ENCODE measurements at places on chromosomes 6 and 20.

DNA sequence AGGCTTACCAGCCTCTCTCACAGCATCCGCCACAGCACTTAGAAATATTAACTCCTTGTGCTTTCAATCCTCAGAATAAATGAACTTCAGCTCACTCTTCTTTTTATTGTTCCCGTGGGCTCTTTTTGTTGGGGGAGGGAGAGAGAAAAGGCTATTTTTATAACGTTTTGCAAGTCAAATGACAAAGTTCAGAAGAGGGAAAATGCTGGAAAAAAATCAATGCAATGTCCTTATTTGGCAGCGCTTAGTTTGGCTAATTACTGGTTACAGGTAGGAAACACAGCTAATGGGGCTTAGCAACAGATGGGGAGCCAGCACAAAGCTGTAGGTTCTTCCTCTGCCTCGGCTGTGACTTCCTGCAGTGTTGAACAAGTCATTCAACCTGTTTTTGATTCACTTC is 1067.0 kb upstream of the MAP3K7 start:
- no peak for DNase-seq

DNA sequence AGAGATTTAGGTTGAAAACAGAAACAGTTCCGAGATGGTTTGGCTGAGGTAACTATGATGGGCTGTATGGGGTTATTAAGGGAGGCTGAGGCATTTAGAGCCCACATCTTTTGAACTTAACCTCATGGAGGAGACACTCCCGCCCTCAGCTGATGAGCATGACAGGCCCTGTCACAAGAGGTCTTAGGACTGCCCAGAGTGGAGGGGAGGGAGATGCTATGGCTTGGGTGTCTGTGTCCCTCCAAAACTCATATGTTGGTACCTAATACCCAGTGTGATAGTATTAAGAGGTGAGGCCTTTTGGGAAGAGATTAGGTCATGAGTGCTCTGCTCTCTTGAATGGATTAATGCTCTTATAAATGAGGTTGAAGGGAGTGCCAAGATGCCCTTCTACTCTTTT is 126.6 kb downstream of the CDC5L start:
- DNase-seq = no peak

GRCh38 chr6:158040051-158040803 is 58.6 kb downstream of the SYNJ2 start:
- DNase-seq = no peak

GRCh38 chr6:134689177-134689576 is 260.7 kb downstream of the ALDH8A1 start:
- DNase-seq = no peak

DNA sequence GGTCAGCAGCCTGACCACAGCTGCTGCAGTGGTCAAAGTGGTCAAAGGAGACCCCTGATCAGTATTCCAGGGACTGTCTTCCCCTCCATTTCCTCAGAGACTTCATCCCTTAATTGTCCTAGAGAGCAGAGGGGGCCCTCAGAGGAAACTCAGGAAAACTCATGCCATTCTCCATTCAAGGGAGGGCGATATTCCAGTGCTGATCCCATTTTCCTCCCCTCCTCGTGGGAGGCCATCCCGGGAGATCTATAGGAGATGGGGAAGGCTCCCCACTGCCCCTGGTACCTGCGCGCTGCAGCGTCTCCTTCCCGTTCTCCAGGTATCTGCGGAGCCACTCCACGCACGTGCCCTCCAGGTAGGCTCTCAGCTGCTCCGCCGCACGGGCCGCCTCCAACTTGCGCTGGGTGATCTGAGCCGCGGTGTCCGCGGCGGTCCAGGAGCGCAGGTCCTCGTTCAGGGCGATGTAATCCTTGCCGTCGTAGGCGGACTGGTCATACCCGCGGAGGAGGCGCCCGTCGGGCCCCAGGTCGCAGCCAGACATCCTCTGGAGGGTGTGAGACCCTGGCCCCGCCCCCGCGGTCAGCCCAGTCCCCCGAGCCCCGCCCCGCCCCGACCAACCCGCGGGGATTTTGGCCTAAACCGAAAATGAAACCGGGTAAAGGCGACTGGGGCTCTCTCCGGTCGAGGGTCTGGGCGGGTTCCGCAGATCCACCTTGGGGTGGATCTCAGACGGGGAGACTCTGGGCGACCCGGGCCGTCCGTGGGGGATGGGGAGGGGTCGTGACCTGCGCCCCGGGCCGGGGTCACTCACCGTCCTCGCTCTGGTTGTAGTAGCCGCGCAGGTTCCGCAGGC is 878 bp downstream of the HLA-C start:
- DNase-seq = no peak

- no peak for DNase-seq
Measured at GRCh38 chr20:58556961-58557360, 41.8 kb upstream of the APCDD1L start.

DNA sequence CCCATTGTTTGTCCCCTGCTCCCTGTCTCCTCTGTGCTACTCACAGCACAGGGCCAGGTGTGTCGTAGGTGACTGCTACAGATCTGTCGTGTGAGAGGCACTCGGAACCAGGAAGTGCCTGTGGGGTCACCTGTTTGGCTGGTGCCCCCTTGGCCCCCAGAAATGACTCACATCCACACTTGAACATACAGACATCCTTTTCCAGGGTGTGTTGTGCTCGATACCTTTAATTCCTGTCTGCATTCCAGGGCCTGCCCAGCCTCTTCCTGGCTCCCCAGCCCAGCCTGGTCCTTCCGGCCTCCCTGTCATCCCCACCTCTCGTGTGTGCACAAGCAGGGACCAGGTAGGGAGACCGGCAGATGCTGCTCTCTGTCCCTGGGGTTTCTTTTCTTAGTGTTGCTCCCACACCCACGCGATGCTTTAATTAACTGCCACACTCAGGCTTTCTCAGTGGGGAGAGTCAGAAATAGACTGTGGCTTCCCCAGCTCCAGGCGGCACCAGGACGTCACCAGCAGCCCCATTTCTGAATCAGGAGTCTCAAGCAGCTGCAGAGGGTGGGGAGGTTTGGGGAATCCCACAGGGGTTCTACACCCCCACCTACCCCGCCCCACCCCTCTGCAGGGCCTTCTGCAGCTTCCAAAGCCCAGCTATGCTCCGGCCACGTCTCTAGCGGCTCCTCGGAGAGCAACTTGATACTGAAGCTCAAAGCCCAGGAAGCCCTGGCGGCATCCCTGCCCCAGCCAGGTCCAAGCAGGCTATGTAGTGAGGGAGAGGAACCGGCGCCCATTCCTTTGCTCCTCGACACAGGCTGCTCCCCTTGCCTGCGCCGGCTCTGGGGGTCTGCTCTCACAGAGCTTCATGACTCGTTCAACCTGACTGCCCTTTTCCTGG is 102.2 kb downstream of the SYCP2 start:
- peak; percentile 40 for DNase-seq

GRCh38 chr6:121652223-121652622 is 216.8 kb downstream of the GJA1 start:
- DNase-seq = no peak

- DNase-seq = no peak
Measured at GRCh38 chr20:46145713-46146112, 27.6 kb downstream of the CD40 start.

DNA sequence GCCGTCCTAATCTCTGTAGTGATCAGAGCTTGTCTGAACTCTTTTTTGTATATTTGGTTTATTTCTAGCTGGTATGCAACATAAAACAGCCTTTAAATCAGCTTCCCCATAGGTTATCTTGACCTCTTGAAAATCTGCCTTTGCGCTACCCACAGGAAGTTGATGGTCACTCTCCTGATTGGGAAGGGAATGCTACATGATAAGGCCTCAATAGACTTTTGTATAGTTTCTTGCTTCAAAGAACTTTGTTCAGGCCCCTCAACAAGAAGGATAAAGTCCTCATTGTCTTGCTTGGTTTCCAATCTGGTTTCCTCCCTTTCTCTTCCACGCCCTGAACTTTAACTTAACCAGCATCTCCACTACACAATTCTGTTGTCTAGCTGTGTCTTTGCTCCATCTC is 95.4 kb upstream of the TENT5A start:
- no peak for DNase-seq

GRCh38 chr6:21665110-21665391 is 71.5 kb downstream of the SOX4 start:
- DNase-seq = no peak

DNA sequence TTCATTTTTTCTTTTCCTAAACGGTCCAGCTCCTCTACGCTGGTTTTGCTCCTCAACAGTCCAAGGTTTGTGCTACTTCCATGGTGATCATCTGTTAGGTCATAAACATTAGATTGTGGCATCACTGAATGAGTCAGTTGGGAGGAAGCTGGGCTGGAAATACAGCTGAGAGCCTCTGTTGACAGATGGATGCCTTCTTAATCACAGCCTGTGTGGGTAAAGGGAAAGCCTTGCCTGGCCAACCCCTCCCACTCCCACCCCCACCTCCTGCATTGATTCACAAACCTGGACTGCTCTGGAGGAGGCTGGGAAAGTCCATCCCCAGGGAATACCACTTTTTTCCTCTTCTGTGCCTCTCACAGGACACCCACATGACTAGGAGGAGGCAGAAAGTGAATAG is 180.6 kb upstream of the CCN2 start:
- DNase-seq = no peak

DNA sequence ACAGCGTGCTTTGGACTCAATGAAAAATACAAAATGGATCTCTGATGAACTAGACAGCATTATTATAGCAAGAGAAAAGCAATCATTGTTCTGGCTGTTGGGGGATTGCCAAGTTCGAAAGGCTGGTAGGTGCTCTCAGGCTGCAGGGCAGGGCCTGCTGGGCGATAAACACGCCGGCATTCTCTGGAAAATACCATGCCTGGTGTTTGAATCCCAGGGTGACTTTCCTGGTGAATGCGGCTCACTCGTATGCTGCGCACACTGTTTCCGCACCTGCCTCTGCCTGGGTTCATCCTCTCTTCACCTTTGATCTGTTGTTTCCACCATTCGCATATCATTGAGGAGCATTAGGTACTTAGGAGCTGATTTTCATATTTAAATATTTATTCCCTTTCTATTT is 37.4 kb downstream of the GCNT2 start:
- no peak for DNase-seq

DNA sequence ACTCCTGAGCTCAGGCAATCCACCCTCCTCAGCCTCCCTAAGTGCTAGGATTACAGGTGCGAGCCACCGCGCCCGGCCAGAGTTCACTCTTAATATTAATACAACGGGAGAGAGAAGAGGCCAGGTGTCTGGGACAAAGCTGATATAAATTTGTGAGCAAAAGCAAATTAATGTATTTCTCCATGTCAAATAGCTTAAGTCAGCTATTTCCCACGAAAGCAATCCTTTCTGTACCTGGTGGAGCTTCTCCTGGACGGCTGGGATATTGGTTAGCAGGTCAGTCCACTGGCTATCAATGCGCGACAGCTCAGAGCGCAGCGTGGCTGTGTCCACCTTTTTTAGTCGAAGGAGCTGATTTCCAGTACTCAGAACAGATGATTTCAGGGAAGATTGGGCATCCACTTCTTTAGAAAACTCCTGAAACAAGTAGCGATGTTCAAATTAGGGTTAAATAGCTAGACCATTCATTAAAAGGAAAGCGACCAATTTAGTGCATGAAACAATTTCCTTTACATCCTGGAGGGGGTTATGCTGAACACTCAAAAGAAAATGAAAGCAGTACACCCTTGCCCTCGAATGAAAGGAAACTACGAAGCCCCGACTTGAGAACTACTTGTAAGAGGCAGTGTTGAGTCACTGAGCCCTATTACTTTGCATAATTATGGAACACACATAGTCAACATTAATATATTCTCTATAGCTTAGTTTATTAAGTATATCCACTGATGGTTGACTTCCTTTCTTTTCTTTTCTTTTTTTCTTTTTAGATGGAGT is 403.4 kb downstream of the SYNE1 start:
- DNase-seq = no peak

GRCh38 chr20:62946918-62947317 is 5.6 kb upstream of the SLC17A9 start:
- no peak for DNase-seq

- no peak for DNase-seq
Measured at GRCh38 chr6:154932515-154933027, 62.5 kb upstream of the TIAM2 start.

DNA sequence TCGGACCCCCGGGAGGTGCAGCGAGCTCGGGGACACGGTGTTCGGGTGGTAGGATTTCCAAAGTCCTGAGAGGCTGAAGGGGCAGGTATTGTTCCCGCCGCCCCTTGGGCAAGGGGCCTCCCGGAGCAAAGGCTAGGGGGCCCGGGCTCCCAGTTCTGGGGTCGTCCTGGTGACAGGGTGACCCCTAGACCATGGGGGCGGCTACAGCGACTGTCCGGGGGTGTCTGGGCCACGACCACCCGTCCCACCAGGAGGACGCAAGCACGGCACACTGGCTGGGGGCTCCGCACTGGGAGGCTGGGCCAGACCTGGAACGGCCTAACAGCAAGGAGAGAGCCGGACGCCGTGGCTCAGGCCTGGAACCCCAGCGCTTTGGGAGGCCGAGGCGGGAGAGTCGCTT is 55.6 kb downstream of the PRR18 start:
- no peak for DNase-seq

DNA sequence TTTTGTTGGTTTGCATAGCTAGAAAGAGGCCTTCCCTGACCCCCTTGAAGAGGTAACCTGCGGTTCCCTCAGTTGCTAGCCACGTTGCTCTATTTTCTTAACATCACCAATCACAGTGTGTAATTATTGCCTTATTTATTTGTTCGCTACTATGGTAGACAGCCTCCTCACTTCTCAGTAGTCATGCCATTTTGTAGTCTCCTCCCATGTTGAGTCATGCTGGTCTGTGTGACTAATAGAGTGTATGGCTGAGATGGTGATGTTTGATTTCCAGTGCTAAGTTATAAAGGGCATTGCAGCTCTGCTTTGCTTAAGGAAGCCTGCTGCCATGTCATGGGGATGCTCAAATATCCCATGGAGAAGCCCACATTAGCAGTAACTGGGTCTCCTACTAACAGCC is 236.6 kb upstream of the CHD6 start:
- DNase-seq = no peak

DNA sequence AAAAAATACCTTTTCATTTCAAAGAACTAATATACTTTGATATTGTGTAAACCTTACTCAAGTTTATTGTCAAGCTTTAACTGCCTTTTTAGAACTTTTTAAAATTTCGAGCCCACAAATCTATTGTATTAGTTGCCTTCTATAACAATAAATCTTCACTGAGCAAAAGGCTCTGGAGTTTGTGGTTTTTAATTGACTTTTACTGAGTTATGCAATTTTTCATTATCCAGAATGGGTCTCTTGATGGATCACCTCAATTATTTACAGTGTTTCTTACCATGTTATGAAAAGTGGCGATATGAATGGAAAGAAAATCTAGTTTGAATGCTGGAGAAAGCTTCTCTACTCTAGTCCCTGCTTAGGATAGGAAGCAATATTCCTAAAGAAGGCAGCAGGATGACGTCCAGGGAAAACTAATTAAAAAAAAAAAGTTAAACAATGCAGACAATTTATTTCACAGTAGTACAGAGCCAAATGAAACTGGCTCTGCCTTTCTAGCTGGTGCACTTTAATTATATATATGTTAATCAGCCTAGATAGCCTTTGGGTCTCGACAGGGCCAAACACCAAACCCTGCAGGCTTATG is 5.0 kb downstream of the ID4 start:
- DNase-seq = no peak
